ENCODE measurements at places on chromosomes 7 and 10.

DNA sequence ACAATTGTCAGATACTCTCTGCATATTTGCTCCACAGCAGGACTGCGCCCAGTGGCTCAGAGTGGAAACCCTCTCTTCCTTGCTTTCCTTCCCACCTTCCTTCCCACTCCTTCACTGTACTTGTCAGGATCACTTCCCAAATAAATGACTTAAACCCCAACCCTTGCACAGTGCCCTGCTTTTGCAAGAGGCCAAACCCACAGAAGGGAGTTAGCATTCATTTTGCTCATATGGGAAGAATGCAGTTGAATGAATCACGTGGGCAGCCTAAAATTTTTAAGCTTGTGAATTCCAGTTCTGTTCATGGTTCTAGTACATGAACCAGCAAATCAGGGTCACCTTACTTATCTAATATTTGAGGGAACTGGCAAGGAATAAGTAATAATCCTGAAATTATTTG lies 47.7 kb upstream of the SFMBT2 start:
- DNase-seq, result no peak

DNA sequence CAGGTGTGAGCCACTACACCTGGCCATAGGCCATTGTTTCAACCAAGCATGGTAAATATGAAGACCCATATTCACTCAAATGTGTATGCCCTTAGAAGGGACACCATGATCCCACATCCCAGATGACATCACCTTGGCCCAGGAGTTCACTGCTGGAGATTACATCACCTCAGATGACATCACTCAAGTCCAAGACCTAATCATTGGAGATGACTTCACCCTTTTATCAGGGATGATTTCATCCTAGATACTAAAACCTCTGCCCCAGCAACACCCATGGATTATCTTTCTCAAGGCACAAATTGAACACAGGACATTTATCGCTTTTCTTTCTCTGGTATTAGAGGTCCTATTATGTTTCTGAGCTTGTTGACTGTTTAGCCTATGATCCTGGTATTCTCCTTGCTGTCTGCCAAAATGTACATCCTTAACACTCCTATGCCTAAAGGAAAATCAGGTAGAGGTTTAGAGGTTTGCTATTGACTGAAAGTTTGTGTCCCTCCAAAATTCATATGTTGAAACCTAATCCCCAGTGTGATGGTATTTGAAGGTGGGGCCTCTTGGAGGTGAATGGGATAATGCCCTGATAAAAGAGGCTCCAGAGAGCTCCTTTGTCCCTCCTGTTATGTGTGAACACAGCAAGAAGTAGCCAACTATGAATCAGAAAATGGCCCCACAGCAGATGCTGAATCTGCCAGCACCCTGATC lies 9.8 kb upstream of the CYP2C18 start:
- DNase-seq, result no peak

GRCh38 chr10:8539056-8539455 lies 484.6 kb downstream of the GATA3 start:
- no peak for DNase-seq

- DNase-seq, result no peak
Observed at GRCh38 chr10:79299397-79300241, 47.6 kb upstream of the PPIF start.

- DNase-seq, result no peak
Observed at GRCh38 chr7:107233174-107233573, 64.4 kb downstream of the HBP1 start.

DNA sequence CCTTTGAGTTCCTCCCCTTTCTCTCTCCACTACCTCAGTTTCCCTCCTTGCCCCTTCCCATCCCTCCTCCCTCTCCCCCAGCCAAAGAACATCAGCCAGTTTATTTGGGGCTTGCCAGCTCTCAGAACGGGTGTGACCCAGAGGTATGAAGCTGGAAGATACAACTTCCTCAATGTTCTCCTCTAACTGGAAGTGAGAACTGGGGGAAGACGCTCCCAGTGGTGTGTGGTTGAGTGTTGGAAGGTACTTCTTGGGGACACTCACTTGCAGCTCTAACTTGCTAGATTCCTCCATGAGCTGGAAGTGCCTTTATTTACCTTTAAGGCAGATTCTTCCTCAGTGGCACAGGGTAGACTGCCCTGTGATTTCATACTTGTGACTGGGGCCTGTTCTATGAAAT lies 110.5 kb upstream of the HABP2 start:
- DNase-seq, result no peak

DNA sequence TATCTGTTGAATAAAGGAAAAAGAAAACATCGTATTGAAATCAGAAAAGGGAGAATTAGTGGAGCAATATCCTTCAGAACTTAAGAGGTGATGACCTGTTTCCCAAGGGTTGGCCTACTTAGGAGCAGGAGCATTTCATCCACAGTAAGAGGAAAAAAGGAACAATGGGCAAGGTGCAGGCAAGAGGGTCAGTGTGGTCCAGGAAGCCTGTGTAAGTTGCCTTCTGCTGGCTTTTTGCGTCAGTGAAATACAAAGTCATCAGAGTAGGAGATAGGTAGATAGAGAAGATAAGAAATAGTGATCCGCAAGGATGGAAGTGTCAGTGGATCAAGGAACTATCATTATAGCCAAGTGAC lies 5.4 kb upstream of the ANKRD7 start:
- DNase-seq, result no peak

- DNase-seq, result no peak
Observed at GRCh38 chr10:79274279-79275104, 72.8 kb upstream of the PPIF start.

- DNase-seq, result no peak
Observed at GRCh38 chr10:95783741-95784140, 27.8 kb downstream of the ENTPD1 start.

DNA sequence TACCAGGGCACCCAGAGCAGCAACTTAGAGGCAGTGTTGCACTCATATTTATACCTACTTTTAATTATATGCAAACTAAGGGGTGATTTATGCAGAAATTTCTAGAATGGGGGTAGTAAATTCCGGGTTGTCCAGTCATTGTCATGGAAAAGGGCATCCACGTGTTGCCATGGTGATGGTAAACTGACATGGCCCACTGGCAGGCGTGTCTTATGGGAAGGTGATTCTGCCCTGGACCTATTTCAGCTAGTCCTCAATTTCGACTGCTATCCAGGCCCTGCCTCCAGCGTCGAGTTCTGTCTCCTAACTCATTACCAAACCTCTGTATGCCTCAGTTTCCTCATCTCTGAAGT lies 12.8 kb downstream of the SNX8 start:
- DNase-seq, result no peak

GRCh38 chr7:134500406-134500805 lies 27.0 kb upstream of the AKR1B10 start:
- no peak for DNase-seq

DNA sequence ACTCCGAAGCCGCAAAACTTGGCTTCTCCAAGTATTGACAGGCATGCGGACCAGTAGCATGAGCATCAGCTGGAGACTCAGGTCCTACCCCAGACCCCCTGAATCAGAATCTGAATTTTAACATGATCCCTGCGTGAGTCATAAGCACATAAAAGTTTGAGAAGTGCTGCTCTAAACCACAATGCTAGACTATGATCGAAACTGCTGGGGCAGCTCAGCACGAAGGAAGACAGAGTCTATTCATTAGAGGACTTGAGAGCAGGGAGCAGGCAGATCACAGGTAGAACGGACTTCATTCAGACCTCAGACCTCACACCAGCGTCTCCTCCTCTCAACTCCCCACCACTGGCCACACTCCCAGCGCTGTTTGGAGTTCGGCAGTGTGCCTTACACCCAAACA lies 16.9 kb downstream of the CAMK2G start:
- no peak for DNase-seq

DNA sequence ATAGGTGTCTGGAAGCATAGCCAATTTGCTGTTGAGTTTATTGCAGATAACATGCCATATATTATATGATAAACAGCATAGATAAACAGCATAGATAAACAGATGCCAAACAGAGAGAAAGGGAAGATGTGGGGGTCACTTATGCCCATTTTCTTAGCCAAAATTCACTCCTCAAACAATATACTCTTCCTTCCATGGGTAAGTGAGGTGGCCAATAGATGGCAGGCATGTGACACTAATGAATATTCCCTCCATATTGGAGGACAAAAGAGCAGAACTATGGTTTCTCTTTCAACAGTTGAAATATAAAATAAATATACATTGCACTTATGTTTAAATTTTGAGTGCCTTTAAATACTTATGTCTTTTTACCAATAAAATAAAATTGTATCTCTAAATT lies 1212.8 kb downstream of the REEP3 start:
- no peak for DNase-seq

DNA sequence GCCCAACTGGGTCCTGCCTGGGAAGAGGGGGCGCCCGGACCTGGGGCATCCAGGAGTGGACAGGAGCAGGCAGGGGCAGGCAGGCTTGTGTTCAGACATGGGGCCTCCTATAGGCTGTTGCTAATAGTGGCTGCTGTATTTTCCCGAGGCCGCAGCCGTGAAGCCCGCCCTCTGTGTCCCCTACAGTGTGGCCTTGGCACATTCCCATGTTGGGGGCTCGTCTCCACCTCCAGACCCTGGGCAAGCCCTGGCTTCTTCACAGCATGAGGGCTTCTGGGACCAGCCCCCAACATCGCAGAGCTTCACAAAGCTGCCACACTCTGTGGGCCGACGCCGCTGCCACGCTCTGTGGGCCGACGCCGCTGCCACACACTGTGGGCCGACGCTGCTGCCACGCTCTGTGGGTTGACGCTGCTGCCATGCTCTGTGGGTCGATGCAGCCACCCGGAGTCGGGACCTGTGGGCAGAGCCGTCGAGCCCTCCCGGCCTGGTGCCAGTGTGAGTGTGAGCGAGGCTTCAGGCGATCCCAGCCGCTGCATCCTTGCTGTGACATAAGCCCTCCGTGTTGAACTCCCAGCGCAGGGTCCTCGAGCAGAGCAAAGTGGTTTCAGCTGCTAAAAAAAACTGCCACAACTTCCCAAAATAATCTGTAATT lies 109.0 kb downstream of the INPP5A start:
- DNase-seq, result no peak

GRCh38 chr7:36083626-36084380 lies 69.3 kb upstream of the EEPD1 start:
- DNase-seq, result no peak

- DNase-seq, result no peak
Observed at GRCh38 chr7:104951546-104951945, 62.5 kb upstream of the KMT2E start.

DNA sequence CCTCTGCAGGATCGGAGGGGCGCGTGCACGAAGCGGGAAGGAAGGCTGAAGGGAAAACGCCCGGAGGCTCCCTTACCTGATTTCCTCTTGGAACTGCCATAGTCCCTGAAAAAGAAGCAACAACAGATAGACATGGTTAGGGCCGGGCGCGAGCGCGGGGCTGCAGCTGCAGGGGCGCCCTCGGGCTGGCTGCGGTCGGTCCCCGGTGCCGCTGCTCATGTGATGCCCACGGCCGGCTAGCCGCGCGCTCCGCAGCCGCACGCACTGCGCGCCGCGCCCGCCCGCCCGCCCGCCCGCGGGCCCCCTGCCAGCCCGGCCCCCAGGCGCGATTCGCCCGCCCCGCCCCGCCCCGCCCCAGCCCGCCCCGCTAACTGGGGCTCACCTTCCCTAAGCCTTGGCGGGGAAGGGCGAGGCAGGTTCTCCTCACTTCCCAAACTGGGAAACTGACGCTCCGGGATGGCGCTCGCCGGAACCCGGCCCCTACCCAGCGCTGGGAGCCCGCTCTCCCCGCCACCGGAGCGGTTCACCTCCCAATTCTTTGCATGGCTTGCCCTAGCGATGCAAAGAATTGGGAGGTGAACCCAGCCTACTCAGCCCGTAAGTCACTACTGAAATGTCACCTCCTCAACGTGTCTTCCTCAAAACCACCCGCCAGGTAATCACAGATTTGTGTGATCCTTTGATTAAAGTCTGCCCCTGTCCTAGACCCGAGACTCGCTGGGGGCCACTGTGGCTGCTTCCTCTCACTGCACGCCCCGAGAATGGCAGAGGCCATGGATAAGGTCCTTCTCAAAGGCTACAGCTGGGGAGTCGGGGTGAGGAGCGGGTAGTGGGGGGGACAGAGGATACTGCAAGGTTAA lies 162.2 kb downstream of the SH3PXD2A start:
- DNase-seq, result no peak

DNA sequence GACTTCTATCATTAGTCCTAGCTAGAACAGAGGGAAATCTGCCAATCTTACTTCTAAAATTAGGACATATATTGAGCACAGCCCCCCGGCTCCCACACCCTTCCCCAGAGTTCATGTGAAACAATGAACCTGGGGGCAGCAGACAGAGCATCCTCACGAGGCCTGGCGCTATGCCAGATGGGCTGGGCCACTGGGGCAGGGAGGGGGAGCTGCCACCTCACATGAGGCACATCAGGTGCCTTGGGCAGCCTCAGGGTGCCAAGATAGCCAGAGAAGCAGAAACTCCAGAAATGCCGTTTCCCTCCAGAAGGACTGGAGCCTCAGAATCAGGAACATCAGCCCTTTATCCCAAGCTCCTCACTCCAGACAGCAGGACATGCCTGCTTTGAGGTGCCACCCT lies 92.8 kb upstream of the LANCL2 start:
- no peak for DNase-seq

GRCh38 chr7:43952028-43952427 lies 25.8 kb downstream of the UBE2D4 start:
- no peak for DNase-seq

DNA sequence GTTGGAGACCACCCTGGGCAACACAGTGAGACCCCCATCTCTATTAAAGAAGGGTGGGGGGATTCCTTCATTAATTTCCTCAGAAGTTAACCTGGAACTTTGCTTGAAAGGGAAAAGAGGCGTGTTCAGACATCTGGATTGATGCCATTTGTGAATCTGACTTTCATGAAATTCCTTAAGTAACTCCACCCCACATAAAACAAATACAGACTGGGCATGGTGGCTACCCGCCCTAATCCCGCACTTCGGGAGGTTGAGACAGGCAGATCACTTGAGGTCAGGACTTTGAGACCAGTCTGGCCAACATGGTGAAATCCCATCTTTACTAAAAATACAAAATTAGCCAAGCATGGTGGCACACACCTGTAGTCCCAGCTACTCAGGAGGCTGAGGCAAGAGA lies 75.0 kb downstream of the EEPD1 start:
- no peak for DNase-seq

GRCh38 chr10:117980755-117981702 lies 65.7 kb downstream of the RAB11FIP2 start:
- DNase-seq, result no peak

Measured in activated CD8-positive, alpha-beta memory T cell treated with anti-CD3 and anti-CD28 coated beads for 1 hour (primary cell).